ENCODE measurements at places on chromosomes 6 and 20.

DNA sequence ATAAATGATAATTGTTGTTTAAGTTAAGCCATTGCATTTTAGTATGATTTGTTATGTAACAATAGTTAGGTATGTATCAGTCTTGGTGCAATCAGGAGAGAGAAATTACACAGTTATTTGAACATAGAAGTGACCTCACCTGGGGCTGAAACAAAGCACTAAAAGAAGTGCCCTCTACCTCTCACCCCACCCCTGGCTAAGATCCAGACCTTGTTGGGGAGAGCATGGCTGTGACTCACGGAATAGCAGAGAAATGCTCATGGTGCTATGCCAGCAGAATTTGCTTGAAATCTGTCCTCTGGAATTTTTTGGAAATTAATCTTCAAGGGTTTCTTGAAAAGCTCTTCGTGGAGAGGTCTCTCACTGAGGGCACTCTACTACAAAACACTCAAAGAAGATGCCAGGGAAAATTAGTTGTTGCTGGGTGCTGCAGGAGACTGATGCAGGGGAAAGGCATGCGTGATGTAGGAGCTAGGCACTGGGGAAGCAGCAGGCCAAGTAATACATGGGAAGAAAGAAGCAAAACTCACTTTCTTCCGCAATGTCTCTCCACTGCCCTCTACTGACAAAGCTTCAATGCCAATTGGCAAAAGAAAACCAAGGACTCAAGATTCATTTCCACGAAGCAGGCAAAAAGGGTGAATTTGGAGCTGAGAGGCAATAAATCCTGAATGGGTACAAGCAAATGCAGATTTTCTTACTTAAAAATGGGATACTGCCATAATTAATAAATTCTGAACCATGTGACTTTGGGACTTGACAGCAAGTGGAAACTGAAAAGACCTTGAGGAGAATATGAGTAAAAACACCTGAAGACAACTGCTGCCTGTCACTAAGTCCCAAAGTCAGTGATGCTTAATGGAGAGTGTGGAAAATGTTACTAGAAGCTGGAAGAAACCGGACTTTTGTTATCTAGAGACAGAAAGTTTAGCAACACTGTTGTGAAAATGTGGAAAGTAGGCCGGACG is 136.3 kb upstream of the ZNF184 start:
- DNase-seq = peak; percentile 30

DNA sequence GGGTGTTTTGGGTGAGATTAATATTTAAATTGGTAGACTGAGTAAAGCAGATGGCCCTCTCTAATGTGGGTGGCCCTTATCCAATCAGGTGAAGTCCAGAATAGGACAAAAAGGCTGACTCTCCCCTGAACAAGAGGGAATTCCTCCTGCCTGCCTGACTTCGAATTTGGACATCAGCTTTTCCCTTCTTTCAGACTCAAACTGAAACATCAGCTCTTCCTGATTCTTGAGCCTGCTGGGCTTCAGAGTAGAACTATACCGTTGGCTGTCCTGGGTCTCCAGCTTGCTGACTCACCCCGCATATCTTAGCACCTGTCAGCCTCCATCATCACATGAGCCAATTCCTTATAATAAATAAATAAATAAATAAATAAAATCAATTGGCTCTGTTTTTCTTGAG is 15.0 kb upstream of the TGM6 start:
- DNase-seq = no peak

DNA sequence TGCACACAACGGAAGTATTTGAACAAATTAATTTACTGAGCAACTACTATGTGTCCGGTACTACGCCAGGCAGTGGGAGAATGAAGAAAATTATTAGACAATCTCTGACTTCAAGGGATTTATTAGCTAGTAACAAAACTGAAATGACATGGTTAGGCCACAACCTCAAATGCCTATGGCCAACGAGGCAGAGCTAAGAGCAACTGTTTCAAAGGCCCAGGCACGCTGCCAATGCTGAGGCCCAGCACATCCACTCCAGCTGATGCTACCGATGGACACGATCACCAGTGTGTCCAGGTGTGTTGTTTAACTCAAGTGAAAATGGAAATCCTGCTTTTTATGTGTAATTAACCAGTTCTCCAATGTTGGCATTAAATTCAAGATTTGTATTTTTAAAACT is 420.9 kb downstream of the PRKN start:
- DNase-seq = no peak

DNA sequence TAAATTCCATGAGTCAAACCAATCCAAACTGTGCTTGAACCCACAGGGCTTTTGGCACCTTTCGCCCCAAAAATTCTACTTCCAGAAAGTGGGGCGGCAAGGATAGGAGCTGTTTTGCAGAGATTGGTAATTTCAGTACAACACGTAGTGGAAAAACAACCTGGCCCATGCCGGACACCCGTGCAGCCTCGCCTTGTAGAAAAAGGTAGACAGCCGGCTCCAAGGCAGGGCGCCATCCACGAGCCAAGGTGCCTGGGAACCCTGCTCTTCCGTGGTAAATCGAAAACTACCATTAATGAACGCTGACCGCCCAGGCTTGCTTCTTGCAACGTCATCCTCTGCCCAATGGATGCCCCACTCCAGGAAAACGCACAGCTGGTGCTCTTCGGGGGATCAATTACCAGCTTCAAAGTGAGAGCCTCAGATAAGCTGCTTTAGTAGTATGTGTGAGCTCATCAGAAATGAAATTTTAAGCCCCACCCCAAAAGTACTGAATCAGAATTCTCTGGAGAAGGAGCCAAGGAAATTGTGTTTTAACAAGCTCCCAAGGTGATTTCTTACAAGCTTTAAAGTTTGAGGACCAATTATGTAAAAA is 1.8 kb downstream of the OOEP start:
- no peak for DNase-seq

DNA sequence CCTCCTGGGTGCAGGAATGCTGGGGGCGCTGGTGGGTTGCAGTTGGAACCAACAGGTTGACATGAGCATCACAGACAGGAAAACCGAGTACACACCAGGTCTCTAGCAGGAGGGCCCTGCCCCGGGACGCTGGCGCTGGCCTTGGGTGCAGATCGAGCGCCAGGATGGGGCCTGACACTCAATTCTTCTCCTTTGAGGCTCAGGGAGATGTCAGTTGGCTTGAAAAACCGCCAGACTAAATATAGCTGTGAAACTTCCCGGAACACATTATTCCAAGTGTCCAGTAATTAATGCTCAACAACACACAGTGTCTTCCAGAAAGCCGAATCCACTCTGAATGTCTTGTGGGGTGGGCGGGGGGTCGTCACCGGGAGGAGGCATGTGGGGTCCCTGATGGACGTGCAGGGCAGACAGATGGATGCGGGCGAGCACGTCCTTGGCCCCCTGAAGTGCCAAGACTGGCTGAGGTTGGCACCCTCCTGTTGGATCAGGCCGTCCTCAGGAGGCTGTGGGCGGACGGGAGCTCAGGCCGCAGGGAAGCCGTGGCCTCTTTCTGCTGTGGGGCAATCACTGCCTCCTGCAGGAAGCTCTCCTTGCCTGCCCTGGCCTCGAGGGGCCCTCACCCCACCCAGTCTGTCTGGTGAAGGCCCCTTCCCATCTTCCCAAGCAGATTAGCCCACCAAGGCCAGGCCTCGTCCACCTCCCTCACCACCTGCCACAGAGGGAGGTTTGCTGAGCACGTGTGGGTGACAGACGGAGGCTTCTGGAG is 19.4 kb upstream of the GATA5 start:
- DNase-seq = no peak

- DNase-seq = no peak
These were observed 30.1 kb downstream of the GMDS start for GRCh38 chr6:2215342-2215741.

DNA sequence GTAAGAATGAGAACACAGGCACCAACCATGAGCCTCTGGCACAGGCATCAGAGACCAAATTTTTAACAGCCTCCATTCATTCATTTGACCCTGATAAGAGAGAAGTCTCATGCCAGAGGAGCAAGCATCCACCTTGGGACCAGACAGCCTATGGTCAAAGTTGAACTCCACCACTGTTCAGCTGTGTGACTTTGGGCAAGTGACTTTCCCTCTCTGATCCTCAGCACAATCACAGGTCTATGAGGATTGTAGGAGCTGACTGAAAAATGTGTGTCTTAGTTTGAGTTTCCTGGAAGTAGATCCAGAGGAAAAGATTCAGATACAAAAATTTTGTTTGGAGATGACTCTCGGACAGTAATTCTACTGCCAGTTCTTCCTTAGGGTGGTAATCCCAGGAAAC is 645.1 kb upstream of the DEFB115 start:
- no peak for DNase-seq

- no peak for DNase-seq
These were observed 105.8 kb downstream of the BACH2 start for GRCh38 chr6:90190752-90191395.

DNA sequence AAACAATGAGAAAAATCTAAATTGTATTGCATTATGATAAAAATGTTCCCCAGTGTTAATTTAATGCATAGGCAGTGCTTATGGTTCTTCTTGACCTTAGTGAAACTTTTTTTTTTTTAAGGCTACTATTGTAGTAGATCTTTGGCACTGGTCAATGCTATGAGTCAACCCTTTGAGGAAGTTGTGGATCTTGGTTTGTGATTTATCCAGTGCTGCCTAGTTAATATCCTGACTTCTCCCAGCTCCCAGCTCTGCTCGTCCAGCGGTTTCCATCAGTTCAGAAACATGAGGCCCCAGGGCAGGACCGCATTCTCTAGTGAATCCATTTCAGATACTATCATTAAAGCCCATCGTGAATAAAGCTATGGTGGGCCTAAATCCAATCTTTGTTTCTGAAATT is 364.5 kb upstream of the JARID2 start:
- DNase-seq = no peak

- no peak for DNase-seq
These were observed 2.0 kb upstream of the CRIP3 start for GRCh38 chr6:43310624-43311023.

DNA sequence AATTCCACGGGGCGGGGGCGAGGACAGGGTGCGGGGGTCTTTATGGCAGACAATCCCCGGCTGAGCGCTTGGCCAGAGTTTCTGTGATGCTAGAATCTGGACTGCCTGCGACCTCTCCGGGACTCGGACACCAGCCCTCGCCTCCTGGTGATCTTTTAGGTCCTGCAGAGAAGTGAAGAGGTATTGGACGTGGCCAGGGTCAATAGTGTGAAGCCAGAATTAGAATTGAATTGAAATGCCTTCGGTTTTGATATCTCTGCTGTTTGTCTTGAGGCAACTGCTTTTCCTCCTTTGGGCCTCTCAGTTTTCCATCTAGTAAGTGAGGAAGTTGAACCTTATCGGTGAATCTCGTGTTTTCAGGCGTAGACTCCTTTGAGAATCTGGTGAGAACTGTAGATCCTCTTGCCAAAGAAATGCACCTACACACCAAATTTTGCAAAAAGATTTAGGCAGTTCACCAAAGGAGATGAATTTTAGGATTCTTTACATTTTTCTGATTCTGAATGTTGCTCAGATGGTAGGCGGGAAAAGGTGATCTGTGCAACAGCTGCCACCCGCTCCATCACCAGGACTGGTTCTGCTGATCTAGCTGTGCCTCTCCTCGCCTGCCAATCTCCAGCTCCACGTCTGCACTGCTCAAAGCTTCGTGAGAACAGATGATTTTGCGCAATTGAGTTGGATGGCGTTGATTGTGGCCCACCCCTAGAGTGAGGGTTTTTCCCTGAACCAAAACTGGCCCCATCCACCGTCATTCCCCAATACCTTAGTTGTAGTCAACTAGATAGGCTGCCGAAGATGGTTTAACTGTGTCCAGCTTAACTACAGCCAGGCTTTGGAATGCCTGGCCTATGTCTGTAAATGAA is 837 bp upstream of the OSER1 start:
- DNase-seq = no peak

GRCh38 chr6:17240803-17241500 is 40.2 kb upstream of the RBM24 start:
- DNase-seq = no peak

DNA sequence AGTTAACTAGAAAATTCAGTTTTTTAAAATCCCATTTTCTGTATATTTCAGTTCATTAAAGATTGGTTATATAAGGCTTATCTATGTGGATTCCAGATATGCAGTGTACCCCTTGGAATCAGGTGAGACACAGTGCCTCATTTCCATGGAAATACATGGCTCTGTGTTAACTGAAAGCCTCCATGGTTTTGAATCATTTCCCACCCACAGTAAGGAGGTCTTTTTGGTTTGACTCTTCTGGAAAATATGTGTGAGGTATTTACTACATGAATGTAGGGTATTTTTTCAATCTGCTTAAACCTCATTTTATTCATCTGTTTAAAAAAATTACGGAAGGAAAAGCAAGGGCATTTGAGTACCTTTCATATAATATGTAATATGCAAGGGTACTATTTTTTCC is 25.5 kb downstream of the RNF144B start:
- DNase-seq = no peak

- DNase-seq = no peak
These were observed 83.2 kb downstream of the TIAM2 start for GRCh38 chr6:155078331-155078745.

- DNase-seq = peak; percentile 44
These were observed 26.3 kb upstream of the MC3R start for GRCh38 chr20:56222201-56222600.

- no peak for DNase-seq
These were observed 512.8 kb upstream of the JARID2 start for GRCh38 chr6:14732844-14733757.

GRCh38 chr20:63735859-63736718 is at the start of gene LIME1:
TSS of gene LIME1 (plus strand) at chr20:63736664. CDS start at chr20:63737550, 886 bp downstream.
- no peak for DNase-seq

GRCh38 chr6:38848760-38849159 is 133.6 kb downstream of the DNAH8 start:
- DNase-seq = no peak

DNA sequence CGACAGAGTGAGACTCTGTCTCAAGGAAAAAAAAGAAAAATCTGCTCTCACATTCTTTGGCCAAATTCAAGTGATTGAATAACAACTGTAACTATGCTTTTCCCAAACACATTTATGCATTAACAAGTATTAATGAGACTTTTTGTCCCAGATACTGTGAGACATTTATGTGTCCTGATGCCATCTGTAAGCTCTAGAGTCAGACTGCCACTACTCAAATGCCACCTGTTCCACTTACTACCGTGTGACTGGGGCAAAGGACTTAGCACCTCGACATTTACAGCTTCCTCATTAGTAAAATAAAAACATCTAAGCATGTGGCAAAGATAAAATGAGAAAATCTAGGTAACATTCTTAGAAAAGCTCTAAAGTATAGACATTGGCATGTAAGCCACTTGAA is 178.1 kb upstream of the MARCKS start:
- no peak for DNase-seq

GRCh38 chr6:17318435-17319165 is 37.4 kb downstream of the RBM24 start:
- no peak for DNase-seq

- DNase-seq = peak; percentile 74
These were observed 56.0 kb downstream of the CEBPB start for GRCh38 chr20:50246367-50247195.

DNA sequence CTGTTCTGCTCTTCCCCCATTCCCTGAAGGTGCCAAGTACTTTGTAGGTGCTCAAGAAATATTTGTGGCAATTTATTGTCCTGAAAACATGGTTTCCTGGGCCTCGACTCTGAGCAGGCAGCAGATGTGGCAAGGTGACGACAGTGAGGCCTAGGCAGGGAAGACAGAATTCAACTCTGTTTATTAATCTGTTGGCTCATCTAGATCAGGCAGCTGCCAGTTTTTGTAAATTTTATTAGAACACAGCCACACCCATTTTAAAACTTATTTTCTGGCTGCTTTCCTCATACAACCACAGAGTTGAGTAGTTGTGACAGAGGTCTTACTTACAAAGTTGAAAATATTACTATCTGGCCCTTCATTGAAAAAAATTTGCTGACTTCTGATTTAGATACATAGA is 24.5 kb downstream of the MAPK14 start:
- DNase-seq = no peak

GRCh38 chr6:122869437-122870024 is 80.5 kb downstream of the SMPDL3A start:
- DNase-seq = peak; percentile 71

Measured in T47D (cell line).